Stimulated activated CD8-positive, alpha-beta memory T cell treated with anti-CD3 and anti-CD28 coated beads, Interleukin-7, amount 100 ng/mL, for 1 hour (primary cell): ENCODE measurements at places on chromosomes 5 and 9.

DNA sequence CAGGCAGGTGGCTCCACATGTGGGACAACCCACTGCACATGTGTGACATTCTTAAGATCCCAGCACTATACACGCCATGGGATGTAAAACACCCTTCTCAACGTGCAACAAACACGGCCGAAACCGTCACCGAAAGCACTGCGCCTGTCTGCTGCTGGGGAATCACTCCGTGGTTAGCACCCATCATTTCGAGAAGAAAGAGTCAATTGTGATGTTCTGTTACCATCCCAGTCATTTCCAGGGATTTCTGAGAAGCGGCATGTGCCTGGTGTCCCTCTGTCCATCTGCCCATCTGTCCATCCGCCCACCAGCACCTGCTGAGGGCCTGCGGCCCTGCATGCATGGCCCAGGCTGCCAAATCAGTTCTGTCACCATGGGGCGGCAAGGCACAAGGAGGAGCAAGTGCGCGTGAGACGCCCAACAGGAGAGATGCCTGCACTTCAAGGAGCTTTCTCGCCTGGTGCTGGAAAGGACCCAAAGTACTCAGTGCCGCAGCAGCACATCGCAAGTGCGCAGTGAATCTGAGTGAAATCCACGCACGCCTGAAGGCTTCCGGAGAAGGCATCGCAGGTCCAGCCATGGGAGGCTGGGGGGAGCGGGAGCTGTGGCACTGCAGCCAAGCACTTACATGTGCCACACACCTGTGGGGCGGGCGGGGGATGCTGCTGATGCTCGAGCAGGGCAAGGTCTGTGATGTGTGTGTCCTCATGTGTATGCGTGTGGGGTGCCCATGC lies 38.0 kb downstream of the VAV2 start:
- DNase-seq: no peak

DNA sequence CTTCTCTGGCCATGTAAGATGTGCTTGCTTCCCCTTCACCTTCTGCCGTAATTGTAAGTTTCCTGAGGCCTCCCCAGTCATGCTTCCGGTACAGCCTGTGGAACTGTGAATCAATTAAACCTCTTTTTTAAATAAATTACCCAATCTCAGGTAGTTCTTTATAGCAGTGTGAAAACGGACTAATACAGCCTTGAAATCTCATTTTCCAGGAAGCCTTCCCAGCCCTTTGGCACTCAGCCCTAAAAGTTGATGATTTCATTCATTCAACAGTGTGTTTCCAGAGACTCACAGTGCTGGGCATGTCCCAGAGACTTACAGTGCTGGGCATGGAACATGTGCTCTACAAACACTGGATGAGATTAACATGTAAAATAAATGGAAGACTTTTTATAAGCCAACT lies 135.8 kb downstream of the DCP2 start:
- DNase-seq: no peak

- no peak for DNase-seq
These were observed 562.2 kb downstream of the HTR1A start for GRCh38 chr5:63400079-63400478.

GRCh38 chr9:98536542-98537173 lies 172.1 kb downstream of the GABBR2 start:
- DNase-seq: no peak

GRCh38 chr5:158821331-158821730 lies 278.4 kb downstream of the EBF1 start:
- DNase-seq: no peak

DNA sequence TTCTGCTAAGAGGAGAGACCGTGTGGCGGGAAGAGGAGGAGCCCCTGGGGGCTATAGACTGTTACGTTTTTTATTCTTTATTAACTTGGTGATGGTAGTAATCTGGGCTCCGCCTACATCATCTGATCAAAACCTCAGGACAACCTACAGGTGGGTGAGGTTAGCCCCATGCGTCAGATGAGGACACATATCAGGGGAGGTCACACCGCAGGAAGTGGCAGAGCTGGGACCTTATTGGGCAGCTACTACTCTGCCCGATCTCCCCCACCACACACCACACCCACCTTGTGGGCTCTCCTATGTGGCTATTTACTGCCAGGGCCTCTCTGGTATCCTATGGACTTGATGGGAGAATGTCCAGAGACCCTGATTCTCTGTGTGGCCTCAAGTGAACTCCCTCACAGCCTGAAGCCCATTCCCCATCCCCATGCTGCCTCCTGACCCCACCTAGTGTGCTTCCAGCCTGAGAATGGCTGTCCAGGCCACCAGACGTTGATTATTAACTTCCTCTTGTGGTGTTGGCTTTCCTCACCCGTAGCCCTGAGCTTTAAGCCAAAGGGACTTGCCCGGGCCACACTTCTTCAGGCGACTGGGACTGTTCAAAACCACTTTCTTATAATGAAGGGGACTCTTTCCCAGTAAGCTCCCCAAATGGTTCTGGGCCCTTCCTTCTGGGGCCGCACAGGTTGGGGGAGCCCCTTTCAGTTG lies 8.2 kb downstream of the UNC5A start:
- DNase-seq: no peak
